ENCODE measurements at places on chromosomes 3 and 15. TPM values are rescaled to one million over a fixed set of nuclear protein-coding genes. Genes with fewer than 3 reads are reported as not detected.

Gene ALDH1A3
- 14.9 TPM for total RNA-seq

Gene CCK
- total RNA-seq = not detected

Gene CAMP
- total RNA-seq = not detected

Gene EBLN2
- total RNA-seq = 2.9 TPM

Gene CKMT1A
- total RNA-seq = not detected

Gene ACOX2
- total RNA-seq = 1.7 TPM

Gene CCR8
- not detected for total RNA-seq

Gene UBAP1L
- 0.65 TPM for total RNA-seq

Data from epithelial cell of umbilical artery (primary cell).